OCI-LY7 (cell line): ENCODE measurements at places on chromosomes 12 and 14.

GRCh38 chr12:18868717-18869116 is 130.8 kb downstream of the CAPZA3 start:
- no peak for DNase-seq

DNA sequence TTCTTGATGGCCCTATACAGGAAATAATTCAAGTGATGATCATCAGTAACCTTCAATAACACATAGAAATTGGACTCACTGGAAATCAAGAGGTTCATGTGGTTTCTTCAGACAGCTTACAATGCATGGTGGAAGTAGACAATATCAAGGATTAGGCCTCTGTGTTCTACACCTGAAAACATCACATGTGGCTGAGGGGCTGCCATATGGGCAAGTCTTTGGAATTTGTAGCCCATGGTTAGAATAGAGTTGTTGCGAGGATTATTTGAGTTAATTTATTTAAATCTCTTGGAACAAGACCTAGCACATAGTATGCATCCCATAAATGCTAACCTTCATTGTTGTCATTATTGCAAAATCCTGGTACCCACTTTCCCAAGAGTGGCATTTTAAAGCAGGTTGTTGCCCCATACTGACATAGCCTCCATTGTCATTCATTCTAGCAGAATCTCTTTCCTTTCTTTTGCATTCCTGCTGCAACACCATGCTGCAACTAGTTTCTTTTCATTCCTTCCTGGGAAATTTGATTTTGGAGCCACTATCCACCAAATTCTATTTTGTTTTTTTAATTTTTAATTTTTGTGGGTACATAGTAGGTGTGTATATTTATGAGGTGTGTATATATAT is 352.7 kb upstream of the NAV3 start:
- no peak for DNase-seq

GRCh38 chr12:121495746-121496145 is 85.1 kb downstream of the KDM2B start:
- DNase-seq: no peak

GRCh38 chr14:73209953-73210352 is 27.4 kb upstream of the PAPLN start:
- no peak for DNase-seq

DNA sequence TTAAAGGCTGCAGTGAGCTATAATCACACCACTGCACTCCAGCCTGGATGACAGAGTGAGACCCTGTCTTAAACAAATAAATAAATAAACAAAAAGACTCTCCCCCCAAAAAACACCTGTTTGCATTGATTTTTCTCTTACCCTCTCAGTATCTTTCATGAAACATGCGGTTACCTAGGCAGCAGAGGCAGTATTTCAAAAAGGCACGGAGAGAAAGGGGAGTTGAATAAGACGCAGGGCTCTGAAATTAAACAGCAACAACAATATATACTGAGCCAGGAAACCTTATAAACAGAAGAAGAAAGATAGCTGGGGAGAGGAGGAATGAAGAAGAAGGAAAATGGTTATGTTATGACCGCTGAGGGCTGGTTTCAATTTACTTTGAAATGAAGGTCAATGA is 277.6 kb downstream of the BTG1 start:
- DNase-seq: no peak

DNA sequence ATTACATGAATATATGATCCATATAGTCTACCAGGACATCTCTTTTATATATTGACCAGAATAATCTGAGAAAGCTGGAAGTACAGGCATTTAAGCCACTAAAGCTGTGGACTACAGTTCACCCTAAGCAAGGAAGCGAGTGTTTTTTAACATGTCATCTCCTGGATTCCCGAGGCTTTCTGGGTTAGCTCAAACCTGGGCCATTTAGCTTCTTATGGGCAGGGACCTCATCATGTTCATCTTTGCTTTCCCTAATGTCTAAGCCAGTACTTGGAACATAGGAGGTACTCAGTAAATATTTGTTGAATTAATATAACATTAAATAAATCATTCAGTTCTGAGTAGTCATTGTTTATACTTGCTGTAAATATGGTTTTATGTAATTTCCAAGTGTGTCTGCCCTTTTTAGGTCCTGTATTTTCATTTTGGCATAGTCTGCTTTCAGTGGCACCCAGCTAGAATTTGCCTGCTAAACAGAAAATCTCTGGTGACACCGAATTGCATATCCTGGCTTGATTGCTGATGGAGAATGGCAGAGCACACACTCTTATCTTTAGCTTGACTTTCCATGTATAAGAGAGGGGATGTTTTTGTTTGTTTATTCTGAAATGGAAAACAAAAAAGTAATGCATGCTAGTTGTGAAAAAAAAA is 344.5 kb downstream of the ZFP36L1 start:
- DNase-seq: no peak

DNA sequence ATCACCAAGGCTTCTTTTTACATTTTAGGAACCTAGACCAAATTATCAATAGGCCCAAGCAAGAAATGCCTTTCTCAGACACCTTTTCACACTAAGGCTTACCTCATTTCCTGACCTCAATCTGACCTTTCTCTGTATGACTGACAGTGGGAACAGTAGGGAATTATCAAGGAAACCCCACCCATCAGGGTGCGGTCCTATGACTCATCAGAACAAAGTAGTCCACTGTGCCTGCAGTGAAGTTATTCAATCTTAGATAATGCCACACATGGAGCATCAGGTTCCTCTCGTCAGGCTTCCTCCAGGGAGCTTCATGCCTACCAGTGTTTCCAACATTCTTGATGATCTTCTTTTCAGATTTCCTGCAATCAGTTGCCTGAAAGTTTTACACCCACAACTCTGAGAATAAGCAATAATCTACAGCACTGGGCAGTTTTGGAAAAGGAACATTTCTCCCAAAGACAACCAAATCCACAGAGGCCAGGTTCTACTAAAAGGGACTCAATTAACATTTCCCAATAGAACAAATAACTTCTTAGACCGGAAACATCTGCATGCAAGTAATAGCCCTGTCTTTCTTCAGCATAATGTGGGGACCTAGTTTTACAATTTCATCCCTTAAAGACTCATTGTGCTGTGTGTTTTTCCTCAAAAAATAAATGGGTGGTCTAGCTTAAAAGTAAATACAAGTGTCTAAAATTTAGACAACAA is 35.9 kb upstream of the TMTC2 start:
- no peak for DNase-seq

GRCh38 chr12:21950649-21951048 is 9.4 kb upstream of the ABCC9 start:
- DNase-seq: no peak

DNA sequence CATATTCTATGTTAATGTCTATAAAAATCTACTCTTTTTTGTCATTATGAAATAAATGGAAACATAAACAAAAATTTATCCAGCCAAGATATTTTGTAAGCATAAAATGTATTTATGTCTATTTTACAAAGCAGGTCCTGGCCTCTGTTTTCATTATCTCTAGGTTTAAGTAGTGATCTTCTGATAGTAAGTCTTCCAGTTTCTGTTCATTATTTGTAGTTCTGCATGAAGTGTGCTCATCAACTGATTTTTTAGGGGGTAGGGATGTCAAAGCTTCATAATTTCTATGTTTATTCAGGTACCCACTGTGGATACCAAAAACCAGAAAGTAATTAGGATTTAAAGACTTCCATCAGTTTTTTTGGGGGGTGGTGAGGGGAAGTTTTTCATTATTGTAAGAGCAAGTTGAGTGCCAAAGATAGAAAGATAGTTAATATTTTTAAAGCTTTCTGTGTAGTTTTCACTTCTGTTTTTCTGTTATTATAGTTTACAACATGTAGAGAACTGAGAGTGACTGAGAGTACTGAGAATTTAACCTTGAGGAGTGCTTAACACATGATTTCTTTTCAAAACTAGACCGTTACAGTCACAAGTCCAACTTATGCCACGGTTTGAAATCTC is 30.6 kb upstream of the LMO3 start:
- peak; percentile 69 for DNase-seq

DNA sequence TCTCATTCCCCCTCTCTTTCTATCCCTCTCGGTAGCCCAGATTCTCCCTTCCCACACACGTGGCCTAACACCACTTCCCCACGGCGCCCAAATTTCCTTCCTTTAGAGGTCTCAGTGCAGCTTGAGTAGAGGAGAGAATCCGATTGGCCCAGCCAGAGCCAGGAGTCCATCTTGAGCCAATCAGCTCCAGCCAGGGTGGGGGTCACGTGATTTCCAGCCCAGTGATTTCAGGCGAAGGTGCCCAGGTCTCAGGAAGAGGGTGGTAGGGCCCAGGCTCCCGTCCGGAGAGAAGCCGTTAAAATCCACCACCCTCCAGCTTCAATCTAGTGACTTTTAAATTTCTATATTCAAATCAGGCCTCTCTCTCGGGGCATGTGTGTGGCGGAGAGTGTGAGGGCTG is 45.2 kb upstream of the MYL2 start:
- no peak for DNase-seq

DNA sequence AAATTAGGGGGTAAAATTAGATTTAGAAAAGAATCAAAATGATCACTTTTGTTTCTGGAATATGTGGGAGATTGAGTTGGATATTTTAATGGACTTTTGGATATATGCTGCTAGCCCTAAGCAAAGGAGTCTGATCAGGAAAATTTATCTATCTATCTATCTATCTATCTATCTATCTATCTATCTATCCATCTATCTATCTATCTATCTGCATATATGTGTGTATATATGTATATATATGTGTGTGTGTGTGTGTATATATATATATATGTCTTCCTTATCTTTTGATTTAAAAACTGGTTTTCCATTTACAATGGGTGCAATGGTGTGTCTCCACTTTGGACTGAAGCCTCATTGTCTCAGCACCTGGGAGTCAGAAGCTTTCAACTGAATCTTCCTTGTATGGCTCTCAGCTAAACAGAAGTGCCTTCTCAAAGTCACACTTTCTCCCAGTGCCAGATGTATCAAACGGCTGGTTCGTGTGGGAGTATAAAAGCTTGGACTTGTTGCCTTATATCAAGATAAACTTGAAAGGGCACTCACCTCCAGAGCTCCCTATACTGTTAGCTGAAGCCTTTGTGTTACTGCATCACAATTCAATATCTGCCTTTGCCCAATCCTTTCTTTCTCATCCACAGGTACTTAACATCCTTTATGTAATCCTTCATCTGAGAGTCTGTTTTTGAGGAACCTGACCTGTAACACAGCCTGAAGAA is 31.6 kb upstream of the CD69 start:
- DNase-seq: no peak

DNA sequence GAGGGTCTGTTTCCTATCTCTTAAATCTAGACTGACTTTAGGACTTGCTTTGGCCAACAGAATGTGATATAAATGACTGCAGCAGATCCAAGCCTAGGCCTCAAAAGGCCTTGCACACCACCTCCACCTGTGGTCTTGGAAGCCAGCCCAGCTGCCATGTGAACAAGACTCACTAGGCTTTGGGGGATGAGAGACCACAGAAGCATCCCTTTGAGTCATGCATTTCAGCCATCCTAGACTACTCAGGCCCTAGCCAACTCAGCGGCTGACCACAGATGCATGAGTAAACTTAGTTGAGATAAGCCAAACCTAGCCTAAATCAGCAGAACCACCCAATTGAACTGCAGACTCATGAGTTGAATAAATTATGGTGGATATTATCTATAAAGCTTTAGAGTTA is 87.7 kb downstream of the KCNH5 start:
- DNase-seq: no peak

GRCh38 chr12:30508205-30508967 is 187.3 kb downstream of the IPO8 start:
- no peak for DNase-seq

DNA sequence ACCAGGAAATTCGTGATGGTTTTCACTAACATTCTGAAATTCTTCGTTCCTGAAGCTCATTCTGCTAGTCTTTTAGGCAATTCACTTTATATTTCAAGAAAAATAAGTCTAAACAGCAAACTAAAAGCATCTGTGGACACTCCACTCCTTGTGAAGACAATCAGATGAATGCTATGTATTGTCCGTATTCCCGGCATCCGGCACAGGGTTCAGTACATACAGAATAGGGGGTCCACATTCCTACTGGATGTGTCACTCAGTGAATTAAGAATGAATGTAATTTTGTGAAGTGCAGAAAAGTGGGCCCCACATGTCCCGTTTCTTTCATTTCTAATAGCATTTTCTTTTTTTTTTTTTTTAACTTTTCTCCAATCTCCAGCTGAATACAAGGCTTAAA is 241.3 kb downstream of the GRIN2B start:
- DNase-seq: no peak

GRCh38 chr12:67854351-67854750 is 134.9 kb upstream of the IFNG-AS1 start:
- DNase-seq: no peak

GRCh38 chr12:95739561-95740313 is 50.8 kb downstream of the NTN4 start:
- DNase-seq: no peak

- DNase-seq: no peak
Measured at GRCh38 chr12:130128790-130129735, 33.2 kb upstream of the FZD10 start.

- no peak for DNase-seq
Measured at GRCh38 chr12:40738856-40739255, 46.6 kb downstream of the CNTN1 start.

- no peak for DNase-seq
Measured at GRCh38 chr14:96349286-96350075, 13.7 kb downstream of the ATG2B start.

- DNase-seq: no peak
Measured at GRCh38 chr14:69430306-69430939, 31.9 kb downstream of the SLC39A9 start.

DNA sequence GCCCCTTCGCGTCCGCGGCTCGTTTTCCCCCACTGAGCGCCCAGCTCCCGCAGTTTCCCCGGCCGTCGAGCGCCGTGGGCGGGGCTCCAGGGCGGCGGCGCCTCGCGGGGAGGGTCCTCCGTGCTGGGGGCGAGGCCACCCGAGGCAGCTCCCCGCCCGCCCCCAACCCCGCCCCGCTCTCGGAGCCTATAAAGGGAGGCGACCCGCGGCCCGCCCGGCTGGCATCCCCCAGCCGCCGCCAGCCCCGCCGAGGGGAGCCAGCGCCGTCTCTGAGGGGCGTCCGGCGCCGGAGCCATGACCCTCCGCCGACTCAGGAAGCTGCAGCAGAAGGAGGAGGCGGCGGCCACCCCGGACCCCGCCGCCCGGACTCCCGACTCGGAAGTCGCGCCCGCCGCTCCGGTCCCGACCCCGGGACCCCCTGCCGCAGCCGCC is at the start of gene TAMALIN:
TAMALIN (plus strand) TSS at position 221 of the 432 bp plus-strand sequence; CDS start at position 295, 74 bp downstream.
- DNase-seq: no peak

- DNase-seq: no peak
Measured at GRCh38 chr12:92911339-92911738, 17.8 kb downstream of the EEA1 start.
